Activated CD4-positive, alpha-beta T cell treated with anti-CD3 and anti-CD28 coated beads, Interleukin-10, Interleukin-2, amounts not matched to agents 100 ng/mL and 50 ng/mL, durations not matched to agents 16 hours and 8 hours (primary cell): ENCODE measurements at places on chromosomes 2 and 18.
A peak's percentile ranks its signal among the peaks of the same experiment; 100 is the strongest.

DNA sequence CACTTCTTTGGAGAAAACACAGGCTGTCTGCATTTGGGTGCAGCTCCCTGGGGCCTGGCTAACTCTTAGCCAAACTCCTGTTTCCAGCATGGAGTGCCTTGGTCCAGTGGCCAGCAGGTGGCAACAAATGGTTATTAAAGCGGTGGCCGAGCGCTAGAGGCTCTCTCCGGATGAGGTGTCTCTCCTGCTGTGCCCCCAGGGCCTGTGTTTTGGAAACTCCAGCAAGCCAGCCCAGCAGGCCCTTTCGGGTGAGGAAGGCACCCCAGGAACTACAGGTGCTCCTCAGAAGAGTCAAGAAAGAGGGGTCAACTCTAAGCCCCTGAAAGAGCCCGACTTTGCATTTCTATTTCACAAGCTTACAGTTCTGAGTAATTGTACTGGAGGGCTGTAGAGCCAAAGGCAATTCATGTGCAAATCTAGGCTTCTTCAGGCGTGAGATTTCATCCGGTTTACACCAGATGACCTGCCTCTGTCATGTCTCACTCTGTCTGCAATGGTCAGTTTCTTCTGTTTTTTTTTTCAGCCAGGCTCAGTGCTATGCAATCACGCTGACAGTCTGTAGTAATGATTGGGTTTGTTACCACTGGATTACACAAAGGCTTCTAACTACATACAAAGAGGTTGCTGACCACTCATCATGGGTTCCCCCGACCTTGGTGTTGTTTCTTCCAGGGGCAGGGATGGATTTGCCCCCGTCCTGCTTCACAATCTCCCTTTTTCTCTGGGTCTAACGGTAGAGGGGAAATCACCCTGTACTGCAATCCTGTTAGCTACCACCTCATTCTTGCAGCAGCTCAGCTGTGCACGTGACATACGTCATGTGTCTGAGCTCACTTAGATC lies 7.6 kb upstream of the CHRNA1 start:
- peak; percentile 54 for DNase-seq

GRCh38 chr2:207937823-207938222 lies 87.5 kb downstream of the PLEKHM3 start:
- DNase-seq = no peak

DNA sequence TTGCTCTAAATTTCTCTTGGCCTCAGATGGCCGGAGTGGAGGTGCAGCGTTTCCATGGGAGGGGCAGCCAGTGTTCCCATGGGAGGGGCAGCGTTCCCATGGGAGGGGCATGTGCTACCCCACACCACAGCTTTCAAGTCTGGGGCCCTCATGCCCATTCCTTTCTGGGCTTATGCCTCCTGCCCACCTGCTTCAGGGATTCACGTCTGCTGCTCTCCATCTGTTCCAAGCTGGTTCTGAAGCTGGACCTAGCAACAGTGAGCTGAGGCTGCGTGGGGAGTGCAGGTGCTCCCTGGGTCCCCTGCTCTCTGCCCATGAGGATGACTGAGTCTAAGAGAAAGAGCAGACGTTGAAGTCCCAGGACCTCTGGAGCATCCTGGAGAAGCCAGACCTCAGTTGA lies 243.1 kb upstream of the PXDN start:
- no peak for DNase-seq

DNA sequence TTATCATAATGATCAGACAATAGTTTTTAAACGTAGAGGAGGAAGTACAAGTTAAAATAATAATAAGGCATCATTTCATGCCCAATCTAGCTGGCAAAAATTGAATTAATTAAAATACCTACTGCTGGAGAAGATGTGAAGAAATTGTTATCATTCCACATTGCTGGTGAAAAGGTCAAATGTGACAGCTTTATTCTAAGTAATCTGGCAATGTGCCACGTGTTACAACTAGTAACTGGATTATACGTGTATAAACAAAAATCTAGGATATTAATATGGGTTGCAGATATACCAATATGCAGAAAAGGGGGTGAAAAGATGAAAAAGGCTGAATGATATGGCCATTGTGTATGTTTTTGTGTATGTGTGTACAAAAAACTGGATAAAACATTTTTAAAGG lies 32.4 kb downstream of the SMAD2 start:
- DNase-seq = no peak

GRCh38 chr2:145108959-145109710 lies 589.2 kb upstream of the ZEB2 start:
- no peak for DNase-seq

GRCh38 chr2:139045524-139045923 lies 265.3 kb upstream of the NXPH2 start:
- DNase-seq = no peak
